Activated CD8-positive, alpha-beta memory T cell treated with anti-CD3 and anti-CD28 coated beads for 1 hour (primary cell): ENCODE measurements at places on chromosomes 2 and 18.

GRCh38 chr2:10003206-10004125, 39.9 kb upstream of the KLF11 start:
- DNase-seq = no peak

GRCh38 chr2:176679061-176679669, 409.9 kb downstream of the MTX2 start:
- no peak for DNase-seq

GRCh38 chr2:127080938-127081755, 25.8 kb downstream of the BIN1 start:
- DNase-seq = peak; percentile 34

- DNase-seq = no peak
These were observed 43.9 kb downstream of the FOSL2 start for GRCh38 chr2:28436525-28437051.

DNA sequence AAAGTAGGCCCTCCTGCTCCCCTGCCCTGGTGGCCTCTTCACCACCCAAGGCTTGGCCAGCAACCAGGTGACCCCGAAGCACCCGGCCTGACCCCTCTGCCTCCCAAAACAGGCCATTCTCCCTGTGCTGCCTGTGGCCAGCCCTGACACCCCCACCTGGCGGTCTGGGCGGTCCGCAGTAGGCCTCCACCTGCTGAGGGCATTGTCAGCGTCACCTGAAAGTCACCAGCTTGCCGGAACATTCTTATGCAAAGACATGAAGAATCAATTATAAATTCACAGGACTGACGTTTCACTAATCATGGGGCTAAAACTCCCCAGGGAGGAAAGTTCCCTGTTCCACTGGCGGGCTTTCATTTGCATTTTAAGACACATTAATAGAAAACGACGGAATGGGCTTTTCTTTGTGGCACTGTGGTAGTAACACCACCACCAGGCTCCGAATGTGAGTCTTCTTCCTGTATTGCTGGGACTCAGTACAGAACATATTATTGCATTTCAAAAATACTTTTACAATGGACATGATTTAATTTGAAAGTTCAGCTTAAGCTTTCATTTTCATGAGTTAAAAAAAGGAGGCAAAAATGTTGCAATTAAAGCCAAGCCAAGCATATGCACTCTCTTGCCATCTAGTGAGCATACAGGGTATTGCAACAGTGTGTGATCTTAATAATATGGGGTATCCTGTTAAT, 57.4 kb downstream of the ADI1 start:
- no peak for DNase-seq

DNA sequence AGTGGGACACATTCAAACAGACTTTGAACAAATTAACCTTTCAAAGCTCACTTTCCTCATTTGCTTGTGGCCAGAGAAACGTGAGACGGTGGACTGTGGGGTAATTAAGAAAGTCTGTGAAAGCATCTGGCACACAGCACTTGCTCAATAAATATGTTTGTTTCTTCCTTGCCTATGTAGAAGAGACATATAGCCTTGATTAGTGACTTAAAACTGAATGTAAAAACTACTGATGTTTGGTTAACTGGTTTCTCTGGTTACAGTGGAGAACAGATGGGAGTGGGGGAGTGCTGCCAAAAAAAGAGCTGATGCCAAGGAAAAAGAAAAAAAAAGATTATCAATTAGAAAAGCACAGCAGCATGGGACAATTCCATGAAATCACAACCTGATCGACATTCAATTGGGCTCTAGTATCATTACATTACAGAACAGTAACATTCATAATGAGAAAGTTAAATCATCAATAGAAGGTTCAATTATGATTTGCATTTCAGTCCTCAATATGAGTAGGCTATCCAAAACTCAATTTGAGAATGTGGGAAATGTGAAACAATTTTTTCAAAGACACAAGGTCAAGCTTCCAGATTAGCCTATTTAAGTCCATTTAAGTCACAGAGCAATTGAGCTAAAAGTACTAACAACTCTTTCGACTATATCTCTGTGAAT, 14.7 kb downstream of the CUL3 start:
- DNase-seq = no peak

DNA sequence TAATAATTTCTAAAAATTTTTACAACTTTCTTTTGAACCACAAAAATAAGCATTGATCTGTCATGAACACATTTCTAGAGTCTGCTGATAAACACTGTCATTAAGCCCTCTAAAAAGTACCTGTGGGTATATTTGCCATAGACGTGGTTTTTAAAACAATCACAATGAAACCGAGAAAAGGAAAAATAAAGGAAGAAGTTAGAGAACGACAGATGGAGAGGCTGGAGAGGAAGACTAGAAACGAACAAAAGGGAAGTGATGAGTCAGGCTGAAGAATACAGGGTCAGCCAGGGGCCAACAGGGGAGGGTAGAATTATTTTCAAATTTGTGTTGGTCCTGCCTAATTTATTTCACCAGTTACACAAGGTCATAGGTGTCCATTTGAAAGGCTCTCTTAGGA, 62.0 kb downstream of the MYL12B start:
- no peak for DNase-seq

DNA sequence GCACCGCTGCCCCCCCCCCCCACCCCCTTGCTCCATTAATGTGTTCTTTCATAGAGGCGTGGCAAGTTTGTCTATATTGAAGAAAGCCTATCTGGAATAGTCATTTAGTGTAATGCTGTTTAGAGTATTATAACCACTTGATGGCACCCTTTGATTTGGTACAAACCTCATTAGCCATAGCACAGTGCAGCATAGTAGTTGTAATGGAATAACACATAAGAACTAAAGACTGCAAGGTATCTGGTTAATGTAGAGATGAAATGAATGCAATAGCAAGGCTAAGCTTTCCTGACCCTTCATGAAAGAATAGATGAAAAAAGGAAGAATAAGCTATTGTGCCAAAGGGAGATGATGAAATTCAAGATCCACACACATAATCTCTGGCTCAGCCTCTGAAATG, 81.9 kb downstream of the EHBP1 start:
- no peak for DNase-seq

GRCh38 chr2:25954199-25954752, 28.0 kb downstream of the KIF3C start:
- DNase-seq = no peak

GRCh38 chr2:114683251-114683650, 240.8 kb downstream of the DPP10 start:
- DNase-seq = no peak

- no peak for DNase-seq
These were observed 115.9 kb upstream of the CD302 start for GRCh38 chr2:159913900-159914299.

DNA sequence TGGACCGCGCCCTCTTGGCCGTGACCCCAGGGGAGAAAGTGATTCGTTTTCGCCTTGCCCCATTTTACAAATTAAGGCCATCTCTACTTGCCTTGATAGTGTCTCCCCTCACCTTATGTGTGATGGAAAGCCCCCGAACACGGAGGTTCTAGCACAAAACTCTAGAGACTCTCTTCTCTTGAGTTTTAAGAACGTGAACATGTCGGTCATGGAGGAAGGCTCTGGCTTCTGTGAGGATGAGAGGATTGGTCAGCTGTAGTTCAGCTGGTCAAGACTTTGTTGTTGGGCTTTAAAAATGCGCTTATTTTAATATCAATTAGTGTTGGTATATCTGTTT, 828 bp downstream of the DYNC1I2 start:
- no peak for DNase-seq

DNA sequence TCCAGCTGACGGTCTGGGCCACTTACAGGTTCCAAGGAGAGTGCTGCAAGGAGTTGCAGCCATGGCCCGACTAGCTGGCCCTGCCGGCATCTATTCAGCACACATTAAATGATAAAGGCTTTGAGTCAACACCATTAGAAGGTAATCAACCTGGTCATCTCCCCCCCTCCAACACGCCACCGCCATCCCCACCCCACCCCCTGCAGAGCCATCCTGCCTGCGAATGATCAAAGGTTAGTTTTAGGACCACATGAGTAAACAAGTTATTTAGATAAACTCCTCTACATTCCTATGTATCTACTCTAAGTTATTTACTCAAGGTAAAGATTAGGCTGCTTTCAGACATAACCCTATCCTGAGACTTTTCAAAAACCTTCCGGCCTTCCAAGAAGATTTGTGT, 349.3 kb upstream of the SLC39A10 start:
- no peak for DNase-seq

DNA sequence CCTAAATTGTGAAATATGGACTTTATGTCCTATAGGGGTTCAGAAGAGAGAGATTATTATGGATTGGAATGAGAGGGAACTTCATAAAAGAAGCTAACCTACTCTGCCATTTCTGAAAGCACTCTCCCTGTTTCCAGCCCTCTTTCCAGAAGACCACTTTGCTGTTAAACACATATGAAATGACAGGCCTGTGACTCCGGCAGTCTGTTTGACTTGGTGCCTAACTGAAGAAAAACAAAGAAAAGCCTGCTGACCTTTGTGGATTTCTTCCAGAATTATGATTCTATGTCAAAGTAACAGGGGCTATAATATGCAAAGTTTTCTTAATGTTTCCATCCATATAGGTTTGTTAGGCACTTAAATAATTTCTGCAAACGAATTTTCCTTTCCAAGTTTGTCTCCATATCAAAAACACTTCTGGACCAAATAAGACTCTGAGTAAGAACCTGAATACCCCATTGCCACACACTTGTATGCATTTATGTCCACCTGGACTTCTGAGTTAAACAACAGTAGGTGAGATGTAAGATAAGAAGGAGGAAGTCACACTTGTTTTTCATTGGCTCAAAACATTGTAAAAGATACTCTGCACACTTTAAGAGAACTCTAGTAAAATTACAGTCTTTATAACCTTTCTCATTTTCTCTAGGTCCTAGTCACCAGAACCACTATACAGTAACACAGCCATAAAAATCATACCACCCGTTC, 111.7 kb downstream of the PIEZO2 start:
- no peak for DNase-seq

DNA sequence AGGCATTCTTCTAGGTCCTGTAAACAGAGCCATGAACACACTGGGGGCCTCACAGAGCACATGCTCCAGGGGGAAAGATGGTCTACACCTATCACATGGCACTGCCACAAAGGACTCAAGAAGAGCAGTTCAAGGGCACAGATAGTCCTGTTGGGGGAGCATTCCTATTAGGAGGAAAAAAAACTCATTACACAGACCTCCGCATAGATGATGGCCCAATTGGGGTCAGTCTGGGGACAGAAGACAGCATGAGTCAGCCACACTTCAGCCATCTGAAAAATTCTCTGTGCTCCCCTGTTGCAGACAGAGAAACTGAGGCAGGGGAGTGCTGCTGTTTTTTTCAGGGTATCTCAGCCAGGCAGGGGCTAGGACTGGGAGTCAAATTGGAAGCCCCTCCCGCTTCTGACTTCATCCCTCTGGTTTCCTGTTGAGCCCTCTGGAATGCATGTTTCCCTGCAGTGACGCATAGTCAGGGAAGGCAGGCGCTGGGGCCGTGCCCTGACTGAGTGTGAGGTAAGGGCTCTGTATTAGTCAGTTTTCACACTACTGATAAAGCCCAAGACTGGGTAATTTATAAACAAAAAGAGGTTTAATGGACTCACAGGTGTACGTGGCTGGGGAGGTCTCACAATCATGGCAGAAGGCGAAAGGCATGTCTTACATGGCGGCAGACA, 67.9 kb downstream of the RHOB start:
- no peak for DNase-seq

GRCh38 chr18:53909668-53910067, 314.8 kb downstream of the MBD2 start:
- DNase-seq = no peak

GRCh38 chr2:223725986-223726970, 111.1 kb downstream of the AP1S3 start:
- no peak for DNase-seq

- no peak for DNase-seq
These were observed 139.5 kb upstream of the LRP1B start for GRCh38 chr2:142270291-142270690.

GRCh38 chr2:133887676-133888040, 319.4 kb upstream of the NCKAP5 start:
- no peak for DNase-seq

GRCh38 chr2:54723996-54724559, 616 bp downstream of the EML6 start:
- no peak for DNase-seq

- no peak for DNase-seq
These were observed 211.4 kb downstream of the PRKCE start for GRCh38 chr2:45862843-45863242.

DNA sequence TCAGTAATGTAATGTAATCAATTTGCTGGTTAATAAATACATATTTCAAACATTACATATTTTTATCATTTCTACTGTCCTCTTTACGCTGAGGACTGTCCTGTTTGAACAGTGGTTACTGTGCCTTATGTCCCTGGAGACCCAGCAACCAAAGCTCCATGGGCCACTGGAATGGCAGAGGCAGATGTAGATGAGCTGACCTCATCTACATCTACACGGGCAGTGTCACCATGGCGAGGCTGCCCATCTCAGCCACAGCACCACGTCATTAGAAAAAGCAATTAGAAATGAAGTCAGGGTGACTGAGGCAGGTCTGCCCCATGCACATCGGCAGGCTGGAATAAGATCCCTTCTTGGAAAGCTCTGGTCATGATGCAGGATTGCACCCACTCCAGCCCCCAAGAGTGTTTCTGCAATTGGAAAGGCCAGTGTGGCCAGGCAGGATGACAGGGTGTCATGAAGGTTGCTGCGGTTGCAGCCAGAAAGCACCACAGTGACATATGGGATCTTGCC, 237.5 kb downstream of the NDUFA10 start:
- DNase-seq = no peak

- DNase-seq = no peak
These were observed 447 bp downstream of the RETSAT start for GRCh38 chr2:85353876-85354285.

DNA sequence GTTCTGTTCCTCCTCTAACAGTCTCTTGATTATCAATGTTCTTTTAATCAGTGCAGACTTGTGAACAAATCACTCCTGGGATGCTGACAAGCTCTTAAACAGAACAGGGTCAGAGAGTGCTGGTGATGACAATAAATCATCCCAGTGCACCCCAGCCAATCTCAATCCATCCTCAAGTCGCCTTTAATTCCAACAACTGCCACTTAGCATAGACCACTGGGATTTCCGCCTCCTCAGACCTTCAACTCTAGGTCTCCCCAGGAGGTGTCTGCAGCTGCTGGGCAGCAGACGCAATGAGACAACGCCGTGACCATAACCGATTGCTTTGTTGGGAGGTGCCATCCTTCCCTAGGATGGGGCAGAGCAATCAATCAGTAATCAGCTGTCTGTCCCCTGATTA, 184.2 kb upstream of the ACAA2 start:
- DNase-seq = no peak

DNA sequence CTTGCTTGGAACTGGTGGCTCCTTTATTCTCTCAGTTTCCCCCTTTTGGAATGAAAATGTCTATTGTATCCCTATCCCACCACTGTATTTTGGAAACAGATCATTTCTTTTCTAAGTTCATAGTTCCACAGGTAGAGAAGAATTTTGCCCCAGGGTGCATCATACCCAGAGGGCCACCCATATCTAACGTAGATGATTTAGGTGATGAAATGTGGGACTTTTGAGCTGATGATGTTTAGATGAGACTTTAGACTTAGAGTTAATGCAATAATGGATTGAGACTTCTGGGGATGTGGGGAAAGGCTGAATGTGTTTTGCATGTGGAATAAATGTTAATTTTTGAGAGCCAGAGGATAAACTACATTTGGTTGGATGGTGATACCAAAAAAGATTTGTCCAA, 107.9 kb upstream of the CYP26B1 start:
- DNase-seq = no peak

- DNase-seq = no peak
These were observed 108.4 kb downstream of the POLR1A start for GRCh38 chr2:85997017-85997970.

- DNase-seq = no peak
These were observed 16.2 kb upstream of the MAPRE2 start for GRCh38 chr18:35024965-35025364.

- no peak for DNase-seq
These were observed 153.6 kb downstream of the CCDC85A start for GRCh38 chr2:56337342-56337741.
